ENCODE measurements at places on chromosomes 12 and 14.

DNA sequence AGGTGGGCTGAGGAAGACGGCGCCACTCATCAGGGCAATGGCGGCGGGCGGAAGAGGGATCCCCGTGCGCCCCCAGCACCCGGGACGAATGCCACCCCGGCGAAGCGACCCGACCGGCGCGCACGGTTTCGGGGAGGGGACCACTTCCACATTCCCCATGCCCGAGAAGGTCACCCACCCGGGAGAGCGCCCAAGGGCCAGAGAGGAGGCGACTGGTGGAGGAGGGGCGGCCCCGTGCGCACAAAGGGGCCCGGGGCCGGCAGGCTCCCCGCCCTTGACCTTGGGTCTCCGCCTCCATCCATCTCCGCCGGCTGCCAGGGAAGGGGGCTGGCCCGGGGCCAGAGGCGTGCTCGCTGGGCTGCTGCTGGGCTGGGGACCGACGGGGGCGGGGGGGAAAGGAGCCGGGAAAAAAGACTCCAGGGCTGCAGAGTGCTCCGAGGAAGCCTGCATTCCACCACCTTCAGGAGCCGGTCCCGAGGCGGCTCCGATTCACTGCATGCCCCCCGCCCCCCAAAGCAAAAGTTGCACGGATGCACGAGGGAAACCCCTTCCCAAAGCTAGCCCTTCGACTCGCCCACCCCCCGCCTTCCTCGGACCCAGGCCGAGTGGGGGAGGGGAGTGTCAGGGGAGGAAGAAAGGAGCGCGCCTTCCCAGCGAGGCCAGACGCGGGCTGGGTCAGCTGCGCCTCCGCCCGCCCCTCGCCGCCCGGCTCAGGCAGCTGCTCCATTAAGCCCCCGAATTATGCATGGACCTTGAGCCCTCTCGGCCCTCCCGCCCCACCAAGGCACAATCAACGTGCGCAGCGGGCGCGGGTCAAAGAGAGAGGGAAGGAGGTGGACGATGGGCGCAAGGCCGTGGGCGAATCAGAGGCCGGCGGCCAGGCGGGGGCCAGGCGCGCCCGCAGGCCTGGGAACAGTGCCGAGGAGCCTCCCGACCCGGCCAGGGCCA, 26.2 kb downstream of the BCL11B start:
- no peak for DNase-seq

DNA sequence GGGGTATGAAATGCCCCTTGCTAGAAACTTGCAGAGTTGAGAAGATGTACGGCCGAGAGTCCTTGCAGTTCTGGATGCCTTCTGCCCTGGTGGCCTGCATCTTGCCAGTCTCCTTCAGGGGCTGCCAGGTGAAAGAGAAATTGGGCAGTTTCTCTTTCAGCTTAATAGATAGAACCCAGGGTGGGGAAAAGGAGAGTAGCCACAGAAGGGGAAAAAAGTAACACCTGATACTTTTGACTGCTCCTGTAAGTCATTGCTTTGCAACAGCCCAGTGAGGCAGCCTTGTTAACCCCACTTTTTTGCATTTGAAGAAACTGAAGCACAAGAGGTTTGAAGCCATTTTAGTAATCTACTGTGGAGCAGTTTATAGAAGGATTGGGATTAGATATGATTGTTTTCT, 27.6 kb downstream of the TDP1 start:
- DNase-seq: no peak

GRCh38 chr12:91053951-91054715, 3.7 kb downstream of the KERA start:
- DNase-seq: no peak

GRCh38 chr12:116495260-116495659, 63.9 kb upstream of the MAP1LC3B2 start:
- DNase-seq: no peak

Measured in GM12864 (cell line).